ENCODE measurements at places on chromosomes 13 and 19.
A peak's percentile ranks its signal among the peaks of the same experiment; 100 is the strongest.

GRCh38 chr13:41013835-41014234 lies 5.3 kb downstream of the ELF1 start:
- no peak for DNase-seq

- no peak for DNase-seq
Measured at GRCh38 chr19:56919308-56919995, 78.9 kb upstream of the PEG3 start.

- DNase-seq: no peak
Measured at GRCh38 chr13:81990652-81991051, 1649.7 kb upstream of the SPRY2 start.

DNA sequence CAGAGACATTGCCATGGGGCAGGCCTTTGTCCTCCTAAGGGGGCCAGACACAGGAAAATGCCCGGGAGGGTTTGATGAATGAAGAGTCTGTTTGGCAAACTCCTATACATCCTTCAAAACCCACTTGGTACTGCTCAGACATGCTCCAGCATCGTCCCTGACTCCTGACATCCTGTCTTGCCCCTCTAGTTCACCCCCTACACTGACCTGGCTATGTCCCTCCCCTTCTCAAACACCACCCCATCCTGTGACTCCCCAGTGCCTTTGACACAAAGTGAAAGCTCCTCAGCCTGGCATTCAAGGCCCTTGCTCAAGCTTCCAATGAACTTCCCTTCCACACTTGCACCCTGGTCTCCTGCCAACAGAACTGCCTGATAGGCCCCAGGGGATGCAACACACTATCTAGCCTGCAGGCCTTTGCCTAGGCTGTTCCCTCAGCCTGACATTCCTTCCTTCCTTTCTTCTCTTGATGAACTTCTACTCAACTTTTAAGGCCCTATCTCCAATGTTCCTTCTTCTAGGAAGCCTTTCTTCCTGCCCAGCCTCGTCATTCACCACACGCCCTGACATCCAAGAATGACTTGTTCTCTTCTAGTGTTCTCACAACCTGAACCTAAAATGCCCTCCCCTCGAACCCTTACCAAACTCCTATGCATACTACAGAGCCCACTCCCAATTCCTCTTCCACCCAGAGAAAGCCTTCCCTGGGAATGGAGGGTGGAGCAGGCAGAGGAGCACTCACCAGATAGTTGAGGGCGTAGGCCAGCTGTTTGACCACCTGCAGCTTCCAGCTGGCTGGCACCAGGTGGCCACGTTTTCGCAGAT lies 12.4 kb downstream of the JAK3 start:
- no peak for DNase-seq

GRCh38 chr13:100197591-100198365 lies 108.9 kb downstream of the PCCA start:
- no peak for DNase-seq

GRCh38 chr13:51794964-51795363 lies 9.0 kb downstream of the DHRS12 start:
- DNase-seq: no peak

GRCh38 chr13:95247171-95247570 lies 54.1 kb downstream of the ABCC4 start:
- no peak for DNase-seq

GRCh38 chr19:43774103-43774939 lies 6.5 kb downstream of the KCNN4 start:
- DNase-seq: peak; percentile 70

GRCh38 chr19:29798774-29799497 lies 12.9 kb upstream of the CCNE1 start:
- no peak for DNase-seq

GRCh38 chr13:31011901-31012654 lies 79.6 kb downstream of the TEX26 start:
- DNase-seq: no peak

DNA sequence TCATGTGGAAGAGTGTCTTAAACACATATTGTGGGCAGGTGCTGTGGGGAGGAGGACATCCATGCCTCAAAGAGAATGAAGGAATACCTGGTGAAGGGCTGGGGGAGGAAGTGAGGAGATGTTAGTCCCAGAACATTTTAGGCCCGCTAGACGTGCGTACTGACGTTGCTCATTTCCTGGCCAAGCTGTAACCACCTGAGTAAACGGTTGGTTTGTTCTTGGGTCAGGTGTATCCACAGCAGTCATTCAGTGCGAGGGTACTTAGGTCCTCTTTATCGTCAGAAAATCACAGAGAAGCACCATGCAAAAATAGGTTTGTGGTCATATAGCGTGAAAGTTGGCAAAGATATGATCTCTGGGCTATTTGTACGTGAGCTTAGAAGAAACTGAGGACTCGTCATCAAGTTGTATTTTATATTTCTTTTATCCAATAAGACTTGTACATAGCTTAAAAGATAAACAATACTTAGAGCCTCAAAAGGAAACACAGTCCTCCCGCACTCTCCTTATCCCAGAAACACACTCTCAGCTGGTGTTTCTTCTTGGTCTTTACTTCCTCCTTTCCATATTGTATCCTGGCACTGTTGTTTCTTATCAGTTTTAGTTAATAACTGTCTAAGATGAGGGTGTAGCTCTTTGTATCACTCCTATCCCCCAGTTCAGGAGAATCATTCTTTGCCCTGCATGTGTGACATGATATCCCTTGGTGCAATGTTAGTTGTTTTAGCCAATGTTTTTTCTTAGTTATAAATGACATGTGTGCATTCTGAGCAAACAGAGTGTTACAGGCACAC lies 52.0 kb downstream of the ARHGEF7 start:
- DNase-seq: no peak

DNA sequence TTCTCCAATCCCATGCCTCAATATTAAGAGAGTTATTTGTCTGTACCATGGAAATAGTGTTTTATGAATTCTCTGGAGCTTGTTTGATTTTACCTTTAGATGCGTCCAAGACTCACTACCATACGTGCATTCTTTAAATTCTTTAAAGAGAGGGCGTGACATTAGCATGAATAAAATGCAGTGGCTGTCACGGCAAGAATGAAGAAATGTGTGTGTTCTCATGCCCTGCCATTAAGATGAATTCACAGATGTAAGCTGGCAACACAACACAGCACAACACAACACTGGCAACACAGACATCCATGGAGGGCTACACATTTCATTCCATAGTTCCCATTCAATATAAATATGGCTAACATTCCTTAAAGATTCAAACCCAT lies 213.4 kb downstream of the ENOX1 start:
- no peak for DNase-seq

GRCh38 chr13:76932076-76932475 lies 16.2 kb upstream of the ACOD1 start:
- DNase-seq: no peak

DNA sequence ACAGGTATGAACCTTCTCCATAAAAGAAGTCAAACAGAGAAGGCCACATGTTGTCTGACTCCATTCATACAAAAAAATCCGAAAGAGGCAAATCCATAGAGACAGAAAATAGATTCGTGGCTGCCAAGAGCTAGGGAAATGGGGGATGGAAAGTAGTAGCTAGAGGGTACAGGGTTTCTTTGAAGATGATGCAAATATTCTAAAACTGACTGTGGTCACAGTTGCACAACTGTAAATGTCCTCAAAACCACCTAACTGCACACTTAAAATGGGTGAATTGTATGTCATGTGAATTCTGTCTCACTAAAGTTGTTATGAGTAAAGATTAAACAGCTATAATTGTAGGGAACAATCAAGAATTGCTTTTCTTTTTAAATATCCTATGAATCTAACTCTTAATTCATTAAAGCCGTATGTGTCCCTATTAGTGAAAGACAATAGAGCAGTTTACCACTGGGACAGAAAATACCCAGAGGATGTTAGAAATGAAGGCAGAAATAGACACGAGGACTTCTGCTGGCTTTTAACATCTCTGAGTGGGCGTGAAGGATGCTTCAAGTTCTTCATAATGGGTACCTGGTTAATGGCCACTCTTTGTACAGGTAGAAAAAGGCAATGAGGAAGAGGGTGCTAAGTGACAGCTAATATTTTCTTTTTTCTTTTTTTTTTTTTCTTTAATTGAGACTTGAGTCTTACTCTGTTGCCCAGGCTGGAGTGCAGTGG lies 21.2 kb downstream of the INSR start:
- DNase-seq: no peak

- no peak for DNase-seq
Measured at GRCh38 chr19:50694815-50695145, 24.8 kb downstream of the SHANK1 start.

- DNase-seq: no peak
Measured at GRCh38 chr13:43124490-43124889, 101.1 kb downstream of the DNAJC15 start.

DNA sequence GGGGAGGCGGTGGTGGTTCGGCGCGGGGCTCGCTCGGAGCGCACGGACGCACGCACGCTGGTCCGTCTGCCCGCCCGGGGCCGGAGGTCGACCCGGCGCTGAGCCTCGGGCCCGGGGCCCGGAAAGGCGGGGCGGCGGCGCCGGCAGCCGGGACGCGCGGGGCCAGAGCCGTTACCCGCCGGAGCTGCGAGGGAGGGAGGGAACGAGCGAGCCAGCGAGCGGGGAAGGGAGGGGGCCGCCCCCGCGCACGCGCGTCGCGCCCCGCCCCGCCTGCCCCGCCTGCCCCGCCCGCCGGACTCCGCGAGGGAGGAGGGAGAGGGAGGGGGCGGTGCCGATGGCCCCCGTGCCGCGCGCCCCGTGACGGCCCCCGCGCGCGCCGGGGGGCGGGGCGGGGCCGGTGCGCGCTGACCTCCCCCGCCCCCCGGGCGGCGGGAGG lies 15.0 kb downstream of the CIC start:
- DNase-seq: no peak

DNA sequence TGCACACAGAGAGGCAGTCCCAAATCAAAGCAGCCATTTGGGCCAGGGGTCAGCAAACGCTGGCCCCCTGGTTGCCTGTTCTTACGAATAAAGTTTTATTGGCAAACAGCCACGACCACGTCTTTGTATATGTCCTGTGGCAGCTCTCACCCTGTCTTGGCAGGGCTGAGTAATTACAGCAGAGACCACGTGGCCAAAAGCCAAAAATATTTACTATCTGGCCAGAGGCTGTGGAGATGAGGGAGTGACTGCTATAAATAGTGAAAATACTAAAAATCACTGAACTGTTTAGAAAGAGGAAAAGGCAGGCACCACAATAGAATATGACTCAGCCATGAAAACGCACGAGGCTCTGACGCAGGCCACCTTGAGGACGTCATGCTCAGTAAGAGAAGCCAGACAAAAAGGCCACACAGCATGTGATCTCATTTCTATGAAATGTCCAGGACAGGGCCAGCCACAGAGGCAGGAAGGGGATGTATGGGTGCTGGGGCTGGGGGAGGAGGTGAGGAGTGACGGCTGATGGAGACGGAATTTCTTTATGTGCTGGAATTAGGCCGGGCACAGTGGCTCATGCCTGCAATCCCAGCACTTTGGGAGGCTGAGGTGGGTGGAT lies 29.4 kb downstream of the SMIM24 start:
- no peak for DNase-seq

- no peak for DNase-seq
Measured at GRCh38 chr13:113730258-113730691, 28.8 kb upstream of the TMEM255B start.

DNA sequence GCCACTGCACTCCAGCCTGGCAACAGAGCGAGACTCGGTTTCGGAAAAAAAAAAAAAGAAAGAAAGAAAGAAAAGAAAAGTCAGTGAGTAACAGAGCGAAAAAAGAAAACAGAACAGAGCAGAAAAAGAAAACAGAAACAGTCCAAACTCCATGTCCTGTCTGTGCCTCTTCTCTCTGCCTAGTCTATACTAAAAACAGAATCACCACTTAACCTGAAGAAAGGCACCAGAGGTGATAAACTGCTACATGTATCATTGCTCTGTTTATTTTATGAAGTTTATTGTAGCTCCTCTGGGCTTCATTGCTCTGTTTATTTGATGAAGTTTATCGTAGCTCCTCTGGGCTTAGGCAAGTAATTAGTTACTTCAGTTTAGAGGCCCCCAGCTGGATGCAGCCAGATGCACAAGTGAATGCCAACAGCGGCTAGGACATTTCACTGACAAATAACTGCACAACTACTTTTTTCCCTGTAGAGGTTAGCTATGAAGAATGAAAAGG lies 39.2 kb downstream of the TBC1D4 start:
- DNase-seq: no peak

DNA sequence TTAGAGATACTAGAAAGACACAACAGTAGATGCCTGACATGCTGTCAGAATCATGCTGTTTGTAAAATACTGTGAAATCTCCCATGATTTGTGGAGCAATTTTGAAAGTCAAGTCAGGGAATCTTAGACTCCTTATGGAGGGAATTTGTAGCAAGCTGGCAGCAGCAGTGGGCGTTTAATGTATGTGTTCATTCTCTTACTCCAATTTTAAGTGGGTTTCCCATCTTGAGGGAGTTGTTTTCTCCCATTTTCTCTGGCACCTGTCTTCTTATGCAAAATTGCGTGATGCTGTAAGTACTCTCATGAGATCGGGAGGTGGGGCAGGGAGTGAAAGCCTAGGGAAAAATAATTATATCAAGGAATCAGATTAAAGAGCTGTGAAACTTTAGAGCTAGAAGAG lies 16.0 kb upstream of the GTF2F2 start:
- no peak for DNase-seq

- peak; percentile 94 for DNase-seq
Measured at GRCh38 chr19:38975214-38975860, at the start of gene FBXO17. Gene FBXO17 (minus strand): TSS chr19:38975742. CDS start chr19:38950319, 25,423 bp downstream.

GRCh38 chr19:29812881-29813275 lies 1.1 kb downstream of the CCNE1 start:
- no peak for DNase-seq

DNA sequence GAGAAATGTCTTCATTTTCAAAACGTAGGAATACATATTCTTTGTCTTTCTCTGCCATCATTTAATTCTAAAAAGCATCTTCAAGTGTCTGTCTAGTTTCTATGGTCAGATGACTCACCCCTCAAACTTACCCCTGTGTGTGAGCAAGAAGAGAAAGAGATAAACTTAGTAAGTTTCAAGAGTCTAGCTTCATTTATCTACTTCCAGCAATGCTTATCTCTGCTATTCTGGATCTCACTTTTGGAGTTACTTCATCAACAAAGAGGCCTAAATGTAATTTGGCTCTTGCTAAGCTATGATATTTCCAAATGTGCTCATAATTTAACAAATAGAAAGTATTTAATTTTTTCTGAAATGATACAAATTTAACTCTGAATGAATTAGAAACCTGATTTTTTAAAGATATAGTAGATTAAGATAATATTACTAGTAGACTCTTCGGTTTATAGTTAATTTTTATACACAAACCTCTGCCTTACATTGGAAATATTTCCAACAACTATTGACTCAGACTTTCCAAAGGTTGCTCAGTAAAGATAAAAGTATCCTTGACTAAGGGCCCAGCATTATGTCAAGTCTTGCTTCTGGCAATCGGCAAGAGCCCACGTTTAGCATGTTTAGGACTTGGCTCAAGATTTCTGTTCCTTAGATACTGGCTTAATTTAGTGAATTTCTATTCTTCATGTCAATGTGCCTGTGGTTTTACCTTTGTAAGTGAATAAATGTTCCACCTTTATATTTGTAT lies 1511.0 kb upstream of the SLC10A2 start:
- no peak for DNase-seq

- no peak for DNase-seq
Measured at GRCh38 chr13:27842571-27842970, 50.3 kb downstream of the GSX1 start.

GRCh38 chr13:75889427-75889826 lies 253.3 kb downstream of the LMO7 start:
- no peak for DNase-seq

All from right kidney (tissue), 9 donors.